ENCODE measurements at places on chromosomes 2 and 18.

DNA sequence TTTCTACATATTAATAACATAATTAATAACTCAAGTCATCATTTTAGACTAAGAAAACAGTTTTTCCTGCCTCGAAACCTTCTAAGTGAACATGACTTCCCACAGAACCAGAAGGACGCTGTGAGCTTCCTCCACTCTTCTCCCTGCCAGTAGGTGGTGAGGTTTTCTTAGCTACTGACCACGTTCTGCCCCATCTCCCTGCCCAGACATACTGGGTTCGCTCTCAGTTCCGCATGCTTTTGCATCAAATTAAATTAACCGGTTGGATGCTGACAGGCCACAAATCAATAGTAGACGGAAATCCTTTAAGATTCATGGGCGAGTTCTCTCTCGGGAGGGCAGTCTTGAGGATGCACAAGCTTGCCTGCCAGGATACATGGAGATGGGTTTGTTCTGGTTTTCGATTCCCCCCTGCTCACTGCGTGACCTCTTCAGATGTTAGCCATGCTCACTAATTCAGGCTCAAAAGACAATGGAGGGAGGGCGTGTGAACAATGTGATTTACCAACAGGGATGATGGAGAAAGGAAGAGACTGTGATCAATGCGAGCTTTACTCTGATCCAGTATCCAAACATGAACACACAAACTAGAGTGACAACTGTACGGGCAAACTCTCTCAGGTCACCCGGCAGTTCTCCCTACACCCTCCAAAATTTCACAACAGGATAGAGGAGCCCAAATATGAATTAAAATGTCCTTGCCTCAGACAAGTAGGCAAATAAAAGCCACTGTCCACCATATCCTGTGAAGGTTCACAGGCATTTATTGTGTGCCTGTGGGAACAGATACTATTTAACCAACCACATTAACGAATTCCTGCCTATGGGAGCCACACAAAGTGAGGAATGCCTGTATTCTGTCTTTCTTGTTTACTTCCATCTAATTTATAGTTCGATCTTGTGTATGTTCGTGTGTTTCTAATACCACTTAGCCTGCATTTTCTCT lies 375.7 kb downstream of the EIPR1 start:
- DNase-seq = no peak

- DNase-seq = no peak
Observed at GRCh38 chr18:11859282-11859830, 8.1 kb downstream of the CHMP1B start.

DNA sequence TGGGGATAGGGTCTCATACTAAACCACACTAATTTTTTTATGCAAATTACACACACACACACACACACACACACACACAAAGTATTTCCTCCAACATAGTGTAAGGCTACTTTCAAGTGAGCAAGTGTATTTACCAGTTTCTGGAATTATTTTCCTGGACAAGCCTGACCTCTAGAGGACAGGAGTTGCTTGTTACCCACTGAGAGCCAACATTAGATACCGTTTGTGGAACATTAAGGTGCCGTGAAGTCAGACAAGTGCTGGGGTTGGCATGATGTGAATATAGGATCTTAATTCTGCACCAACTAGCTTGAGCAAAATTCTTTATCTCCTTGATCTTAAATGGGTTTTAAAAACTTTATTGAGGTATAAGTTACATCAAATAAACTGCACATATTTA lies 39.3 kb upstream of the SERPINB2 start:
- DNase-seq = peak; percentile 50

DNA sequence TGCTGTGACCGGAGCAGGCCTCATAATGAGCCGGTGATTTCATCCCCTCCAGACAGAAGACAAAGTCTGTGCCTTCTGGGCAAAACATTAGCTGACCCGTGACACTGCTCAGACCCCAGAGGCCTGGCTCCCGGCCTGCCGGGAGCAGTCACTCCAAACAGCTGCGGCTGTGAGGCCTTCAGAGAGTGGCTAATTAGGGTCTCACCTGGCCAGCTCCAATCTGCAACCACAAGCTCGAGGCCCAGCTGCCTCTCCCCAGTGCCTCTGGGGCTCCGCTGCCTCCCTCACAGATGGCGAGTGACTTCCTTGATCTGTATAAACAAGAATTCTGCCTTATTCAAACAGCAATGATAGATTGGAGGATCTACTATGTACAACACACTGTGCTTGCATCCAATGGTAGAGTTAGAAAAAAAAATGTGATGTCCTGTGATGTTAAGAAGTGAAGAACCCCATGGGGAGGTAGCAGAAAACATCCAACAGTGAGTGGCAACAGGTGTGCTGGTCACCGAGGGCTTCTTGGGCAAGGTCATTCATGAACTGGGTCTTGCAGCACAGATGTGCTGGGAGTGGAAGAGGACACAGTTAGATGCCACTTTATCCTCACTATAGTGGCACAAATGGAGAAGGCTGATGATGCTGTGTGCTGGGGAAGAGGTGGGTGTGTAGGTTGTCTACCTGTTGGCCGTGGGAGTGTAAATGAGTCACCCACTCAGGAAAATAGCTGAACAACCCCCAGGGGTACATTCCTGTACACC lies 98.2 kb upstream of the ASAP2 start:
- peak; percentile 64 for DNase-seq

- DNase-seq = peak; percentile 38
Observed at GRCh38 chr18:47899107-47899840, 31.2 kb downstream of the SMAD2 start.

DNA sequence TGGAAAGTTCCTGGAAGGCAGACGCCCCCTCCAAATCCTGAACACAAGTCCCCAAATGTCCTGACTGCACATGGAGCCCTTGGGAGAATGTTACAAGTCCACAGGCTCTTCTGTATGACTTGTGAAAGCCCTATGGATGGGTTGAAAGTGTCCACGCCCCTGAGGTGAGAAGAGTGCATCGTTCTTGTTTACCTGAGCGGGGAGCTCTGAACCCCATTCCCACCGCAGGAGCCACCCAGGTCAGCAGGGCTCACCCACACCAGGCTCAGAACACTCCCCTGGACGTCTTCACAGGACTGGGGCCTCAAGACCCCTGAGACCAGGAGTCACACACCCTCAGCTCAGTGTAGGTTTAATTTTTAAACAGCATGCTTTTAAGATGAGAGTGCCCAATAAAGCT lies 84.2 kb upstream of the TMEM18 start:
- no peak for DNase-seq

DNA sequence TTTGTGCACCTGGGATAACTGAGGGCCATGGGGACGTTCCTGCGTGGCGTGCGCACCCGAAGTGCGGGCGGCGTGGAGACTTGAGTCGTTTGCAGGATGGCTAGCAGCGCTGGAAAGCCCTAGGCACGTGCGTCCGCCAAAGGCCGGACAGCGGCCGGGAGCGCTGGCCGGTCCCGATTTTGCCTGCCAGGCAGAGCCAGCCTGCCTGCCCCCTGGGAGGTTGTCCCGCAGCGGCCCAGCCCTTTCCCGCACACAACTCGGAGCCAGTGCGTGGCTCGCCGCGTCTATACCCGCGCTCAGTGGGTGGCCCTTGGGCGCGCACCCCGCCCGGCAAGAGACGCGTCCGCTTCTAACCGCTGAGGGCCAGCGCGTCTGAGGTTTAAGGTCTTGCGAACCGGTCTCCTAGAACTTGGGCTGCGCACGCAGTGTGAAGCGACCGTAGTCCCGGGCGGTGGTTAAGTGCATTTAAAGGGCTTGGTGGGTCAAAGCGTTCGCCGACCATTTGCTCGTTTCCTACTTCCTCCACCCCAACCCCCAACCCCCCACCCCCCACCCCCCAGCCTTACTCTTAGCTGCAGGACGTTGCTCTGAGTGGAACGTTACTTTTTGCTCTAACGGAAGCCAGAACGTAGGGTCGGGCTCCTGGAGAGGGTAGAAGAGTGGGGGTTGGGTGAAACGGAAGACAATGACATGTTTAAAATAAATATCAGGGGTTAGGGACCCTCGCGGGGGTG lies 627 bp downstream of the CDCA7 start:
- peak; percentile 44 for DNase-seq

DNA sequence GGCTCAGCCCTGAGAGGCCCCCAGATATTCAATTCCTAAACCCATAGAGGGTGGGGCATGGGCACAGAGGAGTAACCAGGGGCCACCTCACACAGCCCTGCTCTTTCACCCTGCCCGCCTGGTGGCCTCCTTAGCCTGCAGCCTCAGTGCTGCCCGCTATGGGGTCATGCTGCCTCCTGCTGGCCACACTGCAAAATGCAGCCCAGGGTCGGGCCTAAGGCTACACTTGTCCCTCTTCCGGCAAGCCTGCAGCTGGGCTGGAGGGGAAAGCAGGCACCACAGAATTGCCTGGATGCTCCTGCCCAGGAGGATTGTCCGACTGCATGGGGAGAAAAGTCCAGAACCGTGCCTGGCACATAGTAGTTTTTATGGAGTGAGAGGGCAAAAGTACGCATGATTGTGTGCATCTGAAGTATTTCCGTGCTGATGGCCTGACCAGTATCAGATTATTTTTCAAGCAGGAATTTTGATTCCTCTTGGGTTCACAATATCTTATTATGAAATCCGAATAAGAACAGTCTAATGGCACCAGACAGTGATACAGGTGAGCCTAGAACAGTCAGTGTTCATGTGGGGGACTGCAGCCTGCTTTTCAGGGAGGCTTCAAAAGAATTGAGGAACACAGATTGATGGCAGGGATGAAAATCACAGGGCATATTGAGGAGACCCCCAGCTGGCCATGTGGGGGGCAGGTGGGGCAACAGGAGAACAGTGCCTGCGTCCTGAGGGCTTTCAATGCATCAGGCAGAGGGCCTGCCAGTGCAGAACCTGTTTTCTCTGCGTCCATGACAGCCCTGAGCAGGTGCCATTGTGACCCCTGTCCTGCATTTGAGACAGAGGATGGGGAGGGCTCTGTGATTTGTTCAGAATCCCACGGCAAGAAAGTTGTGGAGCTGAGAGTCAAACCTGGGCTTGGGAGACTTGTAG lies 51.2 kb upstream of the ALPP start:
- DNase-seq = no peak

DNA sequence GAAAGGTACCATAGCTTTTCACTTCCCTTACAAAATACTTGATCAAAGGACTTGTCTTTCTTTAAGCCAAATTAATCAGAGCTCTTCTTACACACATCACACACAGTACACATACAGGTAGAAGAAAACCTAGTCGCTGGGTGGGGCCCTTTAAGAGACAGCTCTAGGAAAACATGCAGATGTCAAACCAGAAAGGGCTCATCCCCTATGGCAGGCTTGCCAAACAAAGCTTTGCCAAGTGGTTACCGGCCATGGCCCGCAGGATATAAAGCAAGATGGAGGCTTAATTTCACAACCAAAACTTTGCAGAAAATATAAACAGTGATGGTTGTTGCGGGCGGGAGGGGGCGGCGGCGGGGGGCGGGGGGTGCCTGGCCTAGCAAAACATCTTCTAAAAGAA lies 2156.0 kb upstream of the PIK3C3 start:
- peak; percentile 42 for DNase-seq

- DNase-seq = no peak
Observed at GRCh38 chr2:126707191-126707590, 51.2 kb downstream of the GYPC start.

DNA sequence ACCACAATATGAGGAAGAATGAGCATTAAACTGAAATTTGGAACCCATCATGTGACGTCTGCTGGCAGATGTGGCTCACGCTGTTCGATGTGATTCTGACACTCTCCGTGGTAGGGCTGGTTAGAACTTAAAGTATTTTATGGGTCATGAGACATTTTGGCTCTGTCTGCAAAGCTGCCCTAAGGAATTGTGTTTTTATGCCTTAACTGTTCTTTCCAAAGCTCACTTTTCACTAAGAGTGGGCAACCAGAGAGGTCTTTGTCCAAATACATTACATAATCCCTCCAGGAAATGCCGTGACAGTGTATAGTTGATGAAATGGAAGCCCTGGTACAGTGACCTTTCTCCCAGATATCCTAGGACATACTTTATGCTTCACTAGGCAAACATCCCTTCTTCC lies 119.1 kb downstream of the AQP4 start:
- DNase-seq = no peak

DNA sequence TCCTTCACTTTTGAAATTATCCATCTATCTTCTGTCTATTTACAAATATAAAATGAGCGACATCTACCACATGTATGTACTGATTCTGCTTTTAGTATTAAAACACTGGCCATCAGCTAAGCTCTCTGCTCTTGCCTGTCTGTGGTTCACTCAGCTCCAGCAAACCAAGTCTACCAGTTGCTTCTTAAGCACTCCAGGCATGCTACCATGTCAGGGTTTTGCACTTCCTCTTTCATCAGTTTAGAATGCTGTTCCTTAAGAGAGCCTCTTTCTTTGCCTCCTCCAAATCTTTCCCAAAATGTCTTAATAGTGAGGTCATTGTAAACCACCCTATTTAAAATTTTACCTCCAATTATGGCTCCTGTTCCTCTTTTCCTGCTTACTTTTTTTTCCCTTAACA lies 59.5 kb downstream of the SCN3A start:
- no peak for DNase-seq

DNA sequence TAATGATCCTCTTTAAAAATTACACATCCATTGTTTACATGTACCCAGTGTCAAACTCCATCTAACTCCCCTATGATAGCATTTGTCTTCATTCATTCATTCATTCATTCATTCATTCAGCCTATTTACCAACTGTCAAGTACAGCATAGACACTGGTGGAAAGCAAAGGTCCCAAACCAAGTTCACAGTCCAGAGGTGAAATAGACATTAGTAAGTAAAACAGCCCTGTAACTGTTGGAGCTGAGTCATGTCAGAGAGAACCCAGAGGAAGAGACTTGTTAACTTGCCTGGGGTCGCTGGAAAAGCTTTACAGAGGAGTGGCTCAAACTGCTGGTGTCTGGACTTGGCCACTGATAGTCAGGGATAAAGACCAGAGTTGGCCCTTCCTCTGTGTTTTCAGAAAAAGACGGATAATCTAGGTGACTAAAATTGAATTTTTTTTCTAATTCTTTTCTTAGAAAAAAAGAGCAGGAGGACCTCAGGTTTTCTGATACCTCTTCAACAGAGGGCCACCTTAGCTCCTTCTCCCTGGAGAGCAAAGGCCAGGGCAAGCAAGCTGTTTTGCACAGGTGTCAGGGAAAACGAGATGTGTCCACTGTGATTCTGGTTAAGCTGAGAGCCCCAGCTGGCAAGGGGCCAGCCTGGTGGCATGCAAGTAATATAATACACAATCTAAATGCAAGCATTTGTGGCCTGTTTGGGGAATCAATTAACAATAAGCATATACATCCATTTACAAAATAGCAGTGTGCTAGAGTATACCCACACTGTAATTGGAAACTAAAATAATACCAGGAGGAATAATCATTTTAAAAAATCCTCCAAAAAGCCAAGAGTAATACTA lies 96.7 kb upstream of the SLC14A2 start:
- no peak for DNase-seq

GRCh38 chr2:164558450-164558849 lies 62.8 kb downstream of the GRB14 start:
- DNase-seq = no peak

Data from NCI-H748 treated with DMSO at 0.1 percent for 48 hours (cell line).